ENCODE measurements at places on chromosomes 5 and 9.

- DNase-seq, result no peak
Observed at GRCh38 chr5:173764332-173765028, 123.7 kb upstream of the CPEB4 start.

GRCh38 chr5:94391996-94392395 lies 226.4 kb downstream of the KIAA0825 start:
- DNase-seq, result no peak

DNA sequence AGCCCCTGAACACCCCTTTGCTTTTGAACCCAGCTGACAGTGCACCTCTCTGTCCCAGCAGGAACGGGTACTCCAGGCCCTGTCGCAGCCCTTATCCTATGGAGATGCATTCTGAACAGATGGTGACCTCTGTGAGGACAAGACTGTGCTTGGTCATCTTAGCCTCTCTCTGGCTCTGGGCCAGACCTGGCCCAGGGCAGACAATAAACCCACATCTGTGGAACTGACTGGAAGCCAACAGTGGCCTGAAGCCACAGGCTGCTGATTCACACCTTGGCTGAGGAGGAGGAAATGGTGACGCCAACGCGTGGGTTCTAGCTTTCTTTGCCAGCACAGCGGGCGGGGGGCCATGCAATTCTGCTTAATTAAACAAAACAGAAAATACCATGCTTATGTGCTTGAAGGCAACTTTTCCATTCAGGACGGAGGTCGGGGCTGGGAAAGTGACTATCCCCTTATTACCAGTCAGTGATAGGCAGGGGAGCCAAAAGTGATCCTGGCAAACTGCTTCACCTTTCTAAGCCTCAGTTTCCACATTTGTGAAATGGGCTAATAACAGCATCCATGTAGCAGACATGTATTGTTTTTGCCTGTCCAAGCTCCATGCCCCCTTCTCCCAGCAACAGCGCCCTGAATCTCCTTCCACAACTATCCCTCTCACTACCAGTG lies 10.8 kb downstream of the SH3PXD2B start:
- DNase-seq, result no peak

DNA sequence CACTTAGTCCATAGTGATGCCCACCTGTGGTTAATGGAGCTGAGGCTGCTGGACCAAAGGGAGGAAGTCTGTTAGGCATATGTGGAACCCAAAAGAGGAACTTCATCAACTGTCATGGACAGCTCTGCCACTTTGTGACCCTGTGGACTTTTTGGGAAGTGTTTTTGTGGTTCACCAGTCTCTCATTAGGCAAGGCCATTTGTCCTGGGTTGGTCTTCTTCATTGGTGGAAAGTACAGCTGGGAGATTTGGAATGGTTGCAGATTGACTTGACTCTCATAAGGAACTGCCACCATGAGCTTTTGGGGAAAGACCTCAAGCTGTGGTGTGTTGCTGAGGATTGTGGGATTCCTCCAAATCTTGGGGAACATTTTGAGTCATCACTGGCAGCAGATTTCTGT lies 31.9 kb upstream of the IL12B start:
- no peak for DNase-seq

DNA sequence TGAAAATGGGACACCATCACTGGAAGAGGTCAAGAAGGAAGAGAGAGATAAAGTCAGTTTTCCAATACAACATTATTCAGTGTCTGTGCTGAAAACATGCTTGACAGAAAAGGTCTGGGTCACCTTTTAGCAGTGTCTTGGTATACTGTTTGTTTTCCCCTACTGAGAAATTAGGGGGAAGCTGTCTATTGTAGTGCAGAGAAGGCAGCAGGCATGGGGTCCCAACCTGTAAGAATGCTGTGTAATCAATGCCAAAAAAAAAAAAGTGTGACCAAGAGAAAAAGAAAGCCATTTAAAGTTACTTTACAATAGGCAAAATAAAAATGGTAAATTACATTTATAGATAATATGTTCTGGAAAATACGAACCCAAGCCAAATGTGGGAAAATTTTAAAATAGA lies 139.3 kb downstream of the RAB3C start:
- DNase-seq, result no peak

DNA sequence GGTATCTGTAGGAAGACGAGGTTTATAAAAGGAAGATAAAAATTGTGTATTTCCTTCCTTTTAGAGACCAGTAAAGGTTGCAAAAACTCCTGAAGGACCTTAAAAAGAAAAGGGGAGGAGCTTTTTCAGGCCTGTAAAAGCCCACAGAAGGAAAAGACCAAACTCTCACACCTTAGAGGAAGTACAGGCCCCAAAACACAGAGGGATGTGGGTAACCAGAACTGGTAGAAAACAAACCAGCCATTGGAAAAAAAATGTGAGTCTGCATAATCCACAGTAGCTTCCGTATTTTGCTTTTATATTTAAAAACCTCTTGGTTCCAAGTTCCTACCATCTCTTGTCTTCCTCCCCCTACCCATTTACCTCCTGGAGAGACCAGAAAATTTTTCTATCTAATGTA lies 8.5 kb downstream of the GIN1 start:
- no peak for DNase-seq

- peak; percentile 32 for DNase-seq
Observed at GRCh38 chr9:5626727-5627634, 1.9 kb upstream of the RIC1 start.

DNA sequence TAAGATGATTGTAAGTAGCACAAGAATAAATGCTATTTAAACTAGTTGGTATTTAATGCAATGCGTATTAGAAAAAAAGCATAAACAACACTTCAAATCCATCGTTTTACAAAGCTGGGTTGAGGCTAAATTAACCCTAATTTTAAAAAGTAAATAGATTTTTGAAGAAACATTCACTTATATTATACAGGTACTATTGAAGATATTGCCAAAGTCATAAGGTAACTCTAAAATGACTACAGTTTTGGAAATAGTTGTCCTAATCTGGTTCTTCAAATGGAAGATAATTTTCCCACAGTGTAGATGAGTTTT lies 20.1 kb downstream of the SLC38A9 start:
- no peak for DNase-seq

- DNase-seq, result no peak
Observed at GRCh38 chr5:139635191-139635590, 13.0 kb upstream of the CXXC5 start.
